ENCODE measurements at places on chromosomes 4 and X.

DNA sequence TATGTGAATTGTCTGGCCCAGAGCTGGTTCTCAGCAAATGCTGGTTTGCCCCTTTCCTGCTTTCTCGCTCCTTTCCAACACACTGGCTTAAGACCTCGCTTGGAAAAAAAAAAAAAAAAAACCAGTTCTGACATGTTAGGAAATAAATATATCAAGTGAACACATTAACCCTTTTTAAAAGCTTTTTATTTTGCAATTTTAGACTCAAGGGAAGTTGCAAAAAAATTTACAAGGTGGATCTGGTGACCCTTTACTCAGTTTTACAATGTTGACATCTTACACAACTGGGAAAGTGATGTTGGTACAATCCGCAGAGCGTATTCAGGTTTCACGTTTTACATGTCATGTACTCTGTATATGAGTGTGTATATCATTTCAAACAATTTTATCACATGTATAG, 100.1 kb downstream of the RTL5 start:
- DNase-seq: no peak

DNA sequence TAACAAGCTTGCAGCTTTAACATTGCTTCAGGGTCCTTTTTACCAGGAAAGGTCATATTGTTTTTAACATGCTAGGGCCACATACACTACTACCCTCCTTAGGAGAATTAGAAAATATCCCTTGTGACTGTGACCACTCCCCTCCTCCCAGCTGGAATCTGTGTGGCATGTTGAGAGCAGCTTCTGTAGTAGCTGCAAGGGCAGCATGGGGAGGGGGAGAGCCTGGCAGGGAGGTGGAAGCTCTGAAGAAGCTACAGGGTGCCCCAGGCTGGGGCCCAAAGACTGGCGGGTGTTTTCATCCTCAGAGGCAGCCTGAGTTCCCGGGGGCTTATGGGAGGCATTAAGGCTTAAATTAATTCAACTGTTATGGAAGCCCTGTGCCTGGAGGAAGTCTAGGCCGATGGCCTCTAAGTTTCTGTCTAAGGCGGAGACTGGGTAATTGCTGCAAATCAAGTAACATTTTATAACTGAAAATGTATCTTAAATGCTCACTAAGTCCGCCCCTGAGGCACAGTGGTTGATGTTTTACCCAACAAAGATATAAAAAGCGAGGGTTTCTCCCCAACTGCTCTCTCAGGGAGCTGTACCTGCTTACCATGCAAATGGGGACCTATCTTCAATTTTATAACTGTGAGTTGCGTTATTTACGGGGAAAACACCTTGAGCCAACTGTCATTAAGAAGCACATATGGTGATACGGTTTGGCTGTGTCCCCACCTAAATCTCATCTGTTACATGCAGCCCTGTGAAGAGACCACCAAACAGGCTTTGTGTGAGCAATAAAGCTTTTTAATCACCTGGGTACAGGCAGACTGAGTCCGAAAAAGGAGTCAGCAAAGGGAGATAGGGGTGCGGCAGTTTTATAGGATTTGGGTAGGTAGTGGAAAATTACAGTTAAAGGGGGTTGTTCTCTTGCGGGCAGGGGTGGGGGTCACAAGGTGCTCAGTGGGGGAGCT, 37.4 kb upstream of the STS start:
- DNase-seq: no peak

- no peak for DNase-seq
Measured at GRCh38 chr4:87853108-87853507, 20.3 kb downstream of the MEPE start.

- no peak for DNase-seq
Measured at GRCh38 chr4:4492161-4492847, 49.5 kb downstream of the STX18 start.

GRCh38 chr4:915041-915474, 17.1 kb downstream of the GAK start:
- DNase-seq: no peak

GRCh38 chr4:71009086-71009485, 15.6 kb downstream of the DCK start:
- no peak for DNase-seq

DNA sequence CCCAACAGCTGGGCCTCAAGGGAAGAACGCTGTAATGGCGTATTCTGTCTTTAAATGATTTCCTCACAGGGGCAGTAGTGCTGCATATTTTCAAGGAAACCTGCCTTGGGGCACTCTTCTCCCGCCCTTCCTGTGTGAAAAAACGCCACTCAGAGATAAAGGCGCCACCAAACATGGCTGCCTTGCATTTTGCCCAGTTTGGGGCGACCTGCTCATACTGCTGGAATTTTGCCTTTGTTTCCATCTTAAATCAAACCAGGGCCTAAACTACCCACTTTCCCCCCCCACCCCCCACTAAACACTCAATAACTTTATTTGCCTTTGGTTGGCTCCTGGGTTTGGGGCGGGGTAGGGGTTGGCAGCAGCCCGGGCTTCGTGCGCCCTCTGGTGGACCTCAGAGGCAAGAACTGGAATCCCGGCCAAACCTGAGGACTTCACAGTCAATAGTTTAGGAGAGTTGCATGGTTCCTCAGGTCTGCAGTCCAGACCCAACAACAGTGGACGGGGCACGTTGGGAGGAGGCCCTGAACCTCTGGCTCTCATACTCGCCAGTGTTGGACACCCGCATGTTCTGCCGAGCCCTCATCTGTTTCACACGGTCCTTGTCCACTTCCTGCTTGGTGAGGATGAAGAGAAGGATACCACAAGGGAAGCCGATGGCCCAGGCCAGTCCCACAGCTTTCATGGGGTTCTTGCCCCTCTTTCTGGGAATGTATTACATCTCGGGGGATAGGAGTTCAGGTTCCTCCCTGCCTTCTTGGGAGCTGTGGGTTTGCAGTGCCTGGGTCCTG, 220.1 kb upstream of the STK26 start:
- DNase-seq: no peak

DNA sequence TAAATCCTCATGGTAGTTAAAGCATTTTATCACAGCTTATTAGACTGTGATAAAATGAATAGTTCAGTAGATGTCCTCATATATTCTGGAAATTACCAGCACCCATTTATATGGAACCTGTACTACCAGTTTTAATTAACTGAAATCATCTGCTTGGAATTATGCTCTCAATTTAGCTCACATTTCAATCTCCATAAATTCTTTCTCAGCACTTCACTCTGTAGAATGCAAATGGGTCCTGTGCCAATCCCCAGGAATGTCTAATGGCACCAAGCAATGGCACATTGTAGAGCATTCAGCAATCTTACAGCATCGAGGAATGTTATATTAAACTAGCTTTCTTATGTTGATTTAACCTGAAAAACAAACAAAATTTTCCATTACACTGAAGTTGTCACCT, 355.1 kb downstream of the PDHA2 start:
- DNase-seq: no peak
